Hypothalamus (tissue), 51 donors: ENCODE measurements at places on chromosomes 11 and 22.

DNA sequence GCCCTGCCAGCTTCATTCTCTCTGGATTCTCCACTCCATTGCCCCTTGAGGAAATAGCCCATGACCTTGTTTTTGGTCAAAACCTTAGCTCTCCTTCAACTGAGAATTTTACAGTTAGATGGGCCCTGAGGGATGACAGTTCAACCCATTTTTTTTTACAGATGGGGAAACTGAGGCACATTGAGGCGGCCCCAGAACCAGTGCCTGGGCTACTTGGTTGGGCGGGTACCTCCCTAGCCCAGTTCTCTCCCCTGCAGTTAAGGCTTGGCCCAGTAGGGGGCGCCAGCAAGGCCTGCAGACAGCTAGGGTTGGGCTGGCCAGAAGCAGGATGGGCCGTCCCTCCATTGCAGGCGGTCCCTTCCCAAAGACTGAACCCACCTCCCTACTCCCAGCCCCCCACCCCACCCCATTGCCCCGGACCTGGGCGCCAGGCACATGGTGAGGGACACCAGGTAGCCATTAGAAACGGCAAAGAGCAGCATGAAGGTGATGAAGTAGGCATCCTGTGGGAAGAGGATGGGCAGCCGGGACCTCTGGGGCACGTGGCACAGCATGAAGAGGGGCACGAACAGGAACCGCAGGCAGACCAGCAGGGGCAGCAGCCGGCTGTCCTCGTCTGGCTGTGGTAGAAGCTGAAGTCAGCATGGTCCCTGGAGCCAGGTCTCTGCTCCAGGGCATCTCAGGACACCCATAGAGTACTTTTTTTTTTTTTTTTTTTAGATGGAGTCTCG, 7.6 kb downstream of the SLC29A2 start:
- no peak for DNase-seq

DNA sequence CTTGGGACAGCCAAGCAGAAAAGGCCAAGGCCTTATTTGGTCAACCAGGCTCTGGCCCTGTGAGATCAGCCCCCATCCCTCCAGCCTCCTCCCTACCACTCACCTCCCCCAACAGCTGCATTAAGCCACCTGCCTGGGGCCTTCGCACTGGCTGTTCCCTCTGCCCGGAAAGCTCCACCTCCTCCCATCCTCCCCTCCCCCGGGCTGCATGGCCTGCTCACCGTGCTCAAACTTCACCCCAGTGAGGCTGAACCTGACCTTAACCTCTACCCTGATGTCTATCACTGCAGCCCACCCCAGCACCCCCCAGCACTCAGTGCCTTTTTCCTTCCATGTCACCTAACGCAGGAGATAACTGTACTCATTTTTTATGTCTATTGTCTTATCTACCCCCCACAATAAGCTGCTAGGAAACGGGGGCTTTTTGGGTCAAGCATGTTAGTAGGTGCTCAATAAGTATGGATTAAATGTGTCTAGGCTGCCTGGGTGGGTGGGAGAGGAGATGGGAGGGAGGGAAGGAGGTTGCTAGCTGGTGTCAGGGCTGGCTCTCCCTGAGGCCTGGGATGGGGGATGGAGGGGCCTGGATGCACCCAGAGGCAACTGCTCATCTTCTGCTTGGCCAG, 912 bp downstream of the PTPRCAP start:
- DNase-seq = no peak

GRCh38 chr11:11710556-11710955, 88.8 kb upstream of the GALNT18 start:
- no peak for DNase-seq

- no peak for DNase-seq
These were observed 32.5 kb upstream of the LARGE1 start for GRCh38 chr22:33952776-33953175.

DNA sequence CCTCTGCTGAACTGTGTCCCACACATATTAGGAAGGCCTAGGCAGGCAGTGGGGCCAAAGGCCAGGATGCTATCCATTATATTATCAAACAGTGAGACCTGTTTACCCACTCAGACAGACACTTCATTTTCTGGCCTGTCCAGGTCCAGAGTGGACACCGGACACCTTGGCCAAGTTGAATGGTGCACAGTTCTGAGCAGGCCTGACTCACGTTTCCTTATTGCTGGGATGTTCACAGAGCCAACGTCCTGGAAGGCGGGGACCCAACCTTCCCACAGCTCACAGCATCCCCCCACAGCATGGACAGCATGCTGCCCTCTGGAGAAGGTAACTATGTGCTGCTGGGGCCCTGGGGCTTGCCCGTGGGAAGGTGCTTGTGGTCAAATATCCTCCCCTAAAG, 86.6 kb downstream of the BTBD10 start:
- DNase-seq = no peak

DNA sequence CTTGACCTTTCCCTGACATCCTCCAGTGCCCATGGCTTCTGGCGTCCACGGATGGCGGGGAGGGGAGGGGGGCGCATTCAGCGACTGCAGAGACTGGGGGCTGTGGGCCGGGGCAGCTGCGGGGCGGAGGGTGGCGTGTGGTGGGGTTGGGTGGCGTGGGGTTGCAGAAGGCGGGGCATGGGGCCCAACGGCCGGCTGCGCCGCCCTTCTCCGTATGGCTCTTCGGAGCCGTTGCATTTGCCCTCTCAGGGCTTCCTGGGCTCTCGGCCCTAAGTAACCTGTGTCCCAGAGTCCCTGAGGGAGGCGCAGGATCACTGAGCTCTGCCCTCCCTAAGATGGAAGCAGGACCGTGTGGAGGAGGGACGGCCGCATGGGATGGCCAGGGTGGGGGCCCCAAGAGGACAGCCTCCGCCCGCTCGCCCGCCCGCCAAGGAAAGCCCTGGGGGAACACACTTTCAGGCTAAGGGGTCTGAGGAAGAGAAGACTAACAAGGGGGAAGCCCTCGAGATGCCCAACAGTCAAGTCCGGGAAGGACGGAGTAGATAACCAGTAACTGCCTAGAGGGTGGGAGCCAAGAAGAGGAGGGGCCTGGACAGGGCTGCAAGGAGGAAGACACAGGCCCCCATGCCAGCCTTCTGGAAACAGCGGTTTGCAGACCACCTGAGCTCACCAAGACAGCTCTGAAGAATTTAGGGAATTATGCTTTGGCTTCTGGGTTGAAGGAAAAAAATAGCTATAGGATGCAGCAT, 9.2 kb upstream of the AIFM3 start:
- DNase-seq = no peak

- no peak for DNase-seq
These were observed 4.2 kb downstream of the TBC1D22A start for GRCh38 chr22:46766611-46767010.

- no peak for DNase-seq
These were observed 12.4 kb downstream of the C1QTNF6 start for GRCh38 chr22:37175414-37176281.

DNA sequence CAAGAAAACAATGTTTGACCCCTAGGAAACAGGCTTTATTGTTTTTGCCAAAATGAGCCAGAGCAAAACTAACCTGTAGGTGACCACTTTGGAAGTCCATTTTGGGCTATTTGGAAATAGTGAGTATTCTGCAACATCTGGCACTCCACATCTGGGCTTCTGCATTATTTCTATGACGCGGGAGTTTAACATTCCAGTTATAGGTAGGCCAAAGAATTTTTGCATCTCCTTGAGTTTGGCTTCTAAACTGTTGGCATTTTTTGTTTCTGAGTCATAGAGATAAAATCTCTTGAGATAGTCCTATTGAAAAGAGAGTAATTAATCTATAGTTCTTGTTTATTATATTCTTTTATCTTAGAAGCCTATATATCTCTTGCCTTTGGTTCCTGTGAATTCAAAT, 2.9 kb downstream of the MMP7 start:
- no peak for DNase-seq

DNA sequence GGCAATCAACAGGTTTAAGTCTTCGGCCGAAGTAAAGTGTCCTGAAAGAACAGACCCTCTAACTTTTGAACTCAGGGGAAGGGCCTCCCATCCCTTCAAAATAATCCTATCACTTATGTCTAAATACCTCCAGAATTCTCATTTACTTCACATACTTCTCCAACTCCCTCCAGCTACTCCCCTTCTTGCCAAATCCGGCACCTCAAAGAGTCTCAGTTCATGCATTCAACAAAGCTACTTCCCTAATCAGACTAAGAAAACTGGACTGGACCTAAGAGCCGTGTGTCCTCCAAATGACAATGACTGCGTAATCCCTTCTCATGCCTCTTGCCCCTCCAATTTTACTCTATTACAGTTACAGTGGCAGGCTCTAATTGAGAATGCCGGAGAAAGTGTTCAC, 1.3 kb downstream of the DDB1 start:
- no peak for DNase-seq

DNA sequence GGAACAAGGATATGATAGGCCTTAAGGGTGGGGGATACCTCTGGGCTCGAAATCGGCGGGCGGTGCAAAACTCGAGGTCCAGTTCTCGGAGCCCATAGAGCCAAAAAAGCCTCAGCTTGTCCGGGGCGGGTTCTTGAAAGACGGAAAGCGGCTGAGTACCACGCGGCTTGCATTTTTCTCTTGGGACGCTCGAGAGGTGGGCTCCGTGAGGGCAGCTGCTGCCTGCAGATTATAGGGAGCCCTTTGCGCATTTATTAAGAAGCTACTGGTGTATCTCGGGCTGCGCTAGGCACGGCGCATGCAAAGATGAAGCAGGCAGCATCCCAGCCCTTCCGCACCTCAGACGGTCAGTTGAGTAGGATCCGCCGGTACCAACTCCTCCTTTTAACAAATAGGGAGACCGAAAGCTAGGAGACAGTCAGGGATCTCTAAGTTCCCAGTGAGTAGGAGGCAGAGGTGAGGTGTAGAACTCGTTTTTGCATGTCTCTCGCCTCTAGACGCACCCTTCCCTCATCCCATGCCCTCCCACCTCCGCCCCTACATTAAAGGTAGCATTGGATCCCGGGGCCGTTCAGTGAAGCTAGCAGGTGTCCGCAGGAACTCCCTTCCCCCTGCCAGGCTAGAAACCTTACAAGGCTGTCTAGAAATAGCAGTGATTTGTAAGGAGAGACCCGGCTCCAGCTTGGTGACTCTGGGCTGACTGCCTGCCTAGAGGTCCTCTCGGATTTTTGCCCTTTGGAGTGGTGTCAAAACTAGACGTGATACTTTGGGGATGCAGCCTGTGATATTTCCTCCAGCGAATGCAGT, 768 bp downstream of the LDHA start:
- DNase-seq = no peak

- no peak for DNase-seq
These were observed 132.9 kb downstream of the CHST1 start for GRCh38 chr11:45532546-45532945.

DNA sequence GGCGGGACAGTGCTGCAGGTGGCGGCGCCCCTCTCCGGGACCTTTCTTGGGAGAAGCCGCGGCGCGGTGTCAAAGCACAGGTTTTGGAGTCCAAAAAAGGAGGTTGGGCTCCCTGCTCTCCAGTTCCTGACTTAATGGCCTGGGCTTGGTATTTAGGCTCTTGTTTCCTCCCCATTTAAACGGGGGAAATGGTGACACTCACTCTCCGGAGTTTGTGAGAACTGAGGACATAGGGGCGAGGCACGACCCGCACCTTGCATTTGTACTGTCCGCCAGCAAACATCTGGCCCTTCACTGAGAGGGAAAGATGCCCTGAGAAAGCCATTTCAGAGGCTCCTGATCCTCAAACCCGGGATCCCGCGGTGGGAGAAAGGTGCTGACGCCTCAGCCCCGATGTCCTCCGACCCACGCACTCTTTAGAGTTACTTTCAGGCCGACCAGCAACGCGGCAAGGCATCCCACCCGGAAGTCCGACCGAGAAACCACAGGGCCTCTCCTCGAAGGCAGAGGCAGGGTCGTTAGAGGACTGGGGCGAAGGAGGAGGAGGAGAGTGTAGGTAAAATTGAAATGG, 2.9 kb upstream of the WDR74 start:
- DNase-seq = no peak
